ENCODE measurements at places on chromosomes 4 and X.
A peak's percentile ranks its signal among the peaks of the same experiment; 100 is the strongest.

- no peak for DNase-seq
Observed at GRCh38 chr4:47088298-47088697, 56.9 kb downstream of the GABRB1 start.

GRCh38 chr4:140358281-140358680 is 15.2 kb upstream of the SCOC start:
- DNase-seq = no peak

- DNase-seq = no peak
Observed at GRCh38 chrX:97066381-97066780, 182.7 kb downstream of the RPA4 start.

DNA sequence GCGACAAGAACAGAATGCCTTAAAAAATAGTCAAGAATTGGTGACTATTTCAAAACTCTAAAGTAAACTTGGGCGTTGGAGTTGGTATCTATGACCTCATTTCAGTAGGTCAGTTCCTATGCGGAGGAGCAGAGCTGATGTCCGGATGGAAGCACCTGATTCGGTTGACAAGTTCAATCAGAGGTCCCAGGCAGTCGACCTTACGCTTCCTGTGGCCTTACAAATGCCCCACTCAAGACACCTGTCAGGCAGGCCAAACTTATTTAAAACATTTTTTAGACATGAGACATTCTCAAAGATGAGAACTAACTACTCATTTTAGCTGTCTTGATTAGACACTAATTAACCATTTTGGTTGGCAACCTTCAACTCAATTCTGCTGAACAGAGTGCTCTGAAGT is 137.7 kb upstream of the ADAMTS3 start:
- DNase-seq = no peak

DNA sequence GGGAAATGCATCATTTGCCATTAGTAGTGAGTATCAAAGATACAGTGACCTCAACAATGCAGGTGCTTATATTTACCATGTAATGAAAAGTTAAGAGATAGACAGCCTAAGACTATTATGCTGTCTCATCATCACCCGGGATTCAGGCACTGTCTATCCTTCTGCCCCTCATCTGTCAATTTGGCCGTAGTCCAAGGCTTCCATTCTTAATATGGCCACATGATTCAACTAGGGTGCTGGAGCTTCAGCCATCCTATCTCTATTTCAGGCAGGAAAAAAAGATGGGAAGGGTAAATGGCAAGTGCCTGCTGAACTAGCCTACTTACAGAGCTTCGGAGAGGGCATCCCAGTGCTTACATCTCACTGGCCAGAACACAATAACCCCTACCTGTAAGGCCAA is 196.7 kb upstream of the LNX1 start:
- no peak for DNase-seq

GRCh38 chr4:79688691-79689090 is 280.7 kb upstream of the GK2 start:
- DNase-seq = no peak

GRCh38 chr4:4402966-4403365 is 16.1 kb downstream of the NSG1 start:
- DNase-seq = no peak

DNA sequence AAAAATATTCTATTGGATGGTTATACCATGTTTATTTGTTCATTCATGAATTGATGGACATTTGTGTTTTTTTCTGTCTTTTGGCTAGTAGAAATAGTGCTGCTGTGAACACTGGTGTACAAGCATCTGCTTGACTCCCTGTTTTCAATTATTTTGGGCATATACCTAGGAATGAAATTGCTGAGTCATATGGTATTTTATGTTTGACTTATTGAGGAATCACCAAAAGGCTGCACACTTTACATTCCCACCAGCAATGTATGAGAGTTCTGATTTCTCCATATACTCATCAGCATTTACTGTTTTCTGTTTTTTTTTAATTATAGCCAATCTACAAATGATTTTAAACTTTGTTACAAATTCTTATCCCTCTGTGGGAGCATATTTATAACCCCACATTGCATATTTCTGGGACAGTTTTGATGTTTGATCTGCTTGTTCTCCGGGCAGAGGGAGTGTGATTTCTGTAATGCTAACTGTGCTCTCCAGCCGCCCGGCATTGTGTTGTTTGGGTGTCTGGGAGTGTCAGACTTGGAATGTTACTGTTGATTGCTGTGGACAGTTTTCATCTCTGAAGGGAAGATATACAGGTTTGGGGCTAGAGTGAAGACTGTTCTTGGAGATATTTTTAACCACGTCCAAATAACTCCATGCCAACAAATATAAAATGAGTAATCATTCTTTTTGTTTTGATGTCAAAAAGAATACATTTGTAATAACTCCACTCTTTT is 60.5 kb upstream of the PGRMC2 start:
- DNase-seq = no peak

GRCh38 chr4:67725981-67726380 is 25.0 kb upstream of the UBA6 start:
- no peak for DNase-seq

DNA sequence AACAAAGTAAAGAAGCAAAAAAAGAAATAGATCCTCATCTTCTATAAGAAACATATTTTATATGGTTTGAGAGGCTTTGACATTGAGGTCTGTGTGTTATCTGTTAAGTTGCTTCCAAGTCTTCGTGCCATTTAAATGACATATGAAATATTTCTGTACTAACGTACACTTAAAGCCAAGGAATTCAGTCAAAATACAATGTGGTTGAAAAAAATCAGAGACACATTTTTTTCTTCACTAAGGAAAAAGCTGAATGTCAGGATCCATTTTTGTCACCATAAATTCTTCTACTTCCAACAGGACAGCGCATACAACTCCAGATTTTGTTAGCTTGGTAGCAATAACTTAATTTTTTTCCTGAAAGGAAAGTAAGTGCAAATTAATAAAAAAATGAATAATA is 168.5 kb downstream of the FAT4 start:
- DNase-seq = no peak

DNA sequence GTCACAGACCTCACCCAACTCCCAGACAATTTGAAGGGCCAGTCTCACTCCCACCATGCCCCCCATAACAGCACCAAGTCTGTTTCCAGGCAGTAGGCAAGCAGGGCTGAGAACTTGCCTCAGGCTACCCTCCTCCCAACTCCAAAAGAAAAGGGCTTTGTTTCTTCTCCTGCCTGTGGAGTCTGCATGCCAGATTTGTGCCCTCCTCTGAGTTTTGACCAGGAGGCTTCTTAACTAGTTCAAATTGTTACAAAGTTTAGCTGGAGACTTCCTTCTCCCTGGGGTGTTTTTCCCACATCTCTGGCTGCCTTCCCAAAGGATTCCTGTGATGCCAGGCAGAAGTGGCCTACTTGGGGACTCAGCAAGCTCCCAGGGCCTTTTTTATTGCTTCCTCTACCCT is 29.6 kb downstream of the PBDC1 start:
- no peak for DNase-seq

DNA sequence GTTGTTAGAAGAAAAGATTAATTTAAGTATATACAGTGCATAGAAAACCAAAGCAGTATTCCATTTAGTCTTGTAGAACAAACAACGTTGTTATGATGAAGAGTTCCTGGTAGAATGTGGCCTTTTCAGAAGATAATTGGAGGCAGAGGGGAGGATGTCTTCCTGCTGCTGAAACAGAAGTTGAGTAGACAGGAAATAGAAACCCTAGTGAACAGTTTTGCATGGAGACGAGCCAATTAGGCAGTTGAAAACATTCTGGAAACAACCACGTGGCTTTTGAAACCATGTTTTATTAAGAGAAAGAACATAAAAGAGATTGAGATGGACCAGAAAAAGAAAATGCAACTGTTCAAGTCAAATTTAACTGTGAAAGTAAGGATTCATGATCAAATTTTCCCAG is 325.2 kb downstream of the CAMK2D start:
- DNase-seq = peak; percentile 45

DNA sequence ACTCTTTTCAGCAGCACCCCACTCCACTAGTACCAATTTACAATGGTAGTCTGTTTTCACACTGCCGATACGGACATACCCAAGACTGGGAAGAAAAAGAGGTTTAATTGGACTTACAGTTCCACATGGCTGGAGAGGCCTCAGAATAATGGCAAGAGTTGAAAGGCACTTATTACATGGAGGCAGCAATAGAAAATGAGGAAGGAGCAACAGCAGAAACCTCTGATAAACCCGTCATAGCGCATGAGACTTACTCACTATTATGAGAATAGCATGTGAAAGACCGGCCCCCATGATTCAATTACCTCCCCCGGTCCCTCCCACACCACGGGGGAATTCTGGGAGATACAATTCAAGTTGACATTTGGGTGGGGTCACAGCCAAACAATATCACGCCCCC is 34.1 kb upstream of the MAGEA4 start:
- no peak for DNase-seq

- no peak for DNase-seq
Observed at GRCh38 chrX:50168241-50168687, 32.5 kb downstream of the AKAP4 start.

GRCh38 chr4:7137326-7138200 is 54.8 kb upstream of the SORCS2 start:
- DNase-seq = no peak

DNA sequence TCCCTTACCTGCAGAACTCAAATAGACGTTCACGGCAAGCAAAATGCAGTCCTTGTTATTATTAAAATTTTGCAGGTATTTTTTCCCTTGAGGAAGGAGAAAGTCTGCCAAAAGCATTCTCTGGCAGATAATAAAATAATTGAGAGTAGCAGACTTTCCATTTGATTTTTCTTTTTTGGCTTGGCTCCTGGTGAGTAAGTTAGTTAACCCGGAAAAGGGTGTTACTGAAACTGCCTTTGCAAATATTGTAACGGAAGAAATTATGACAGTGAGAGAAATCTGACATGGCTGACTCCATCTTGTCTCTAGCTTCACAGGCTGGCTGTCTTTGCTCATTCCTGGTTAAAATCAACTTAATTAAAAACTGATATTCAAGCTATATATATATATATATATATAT is 100.5 kb downstream of the GPR143 start:
- no peak for DNase-seq

DNA sequence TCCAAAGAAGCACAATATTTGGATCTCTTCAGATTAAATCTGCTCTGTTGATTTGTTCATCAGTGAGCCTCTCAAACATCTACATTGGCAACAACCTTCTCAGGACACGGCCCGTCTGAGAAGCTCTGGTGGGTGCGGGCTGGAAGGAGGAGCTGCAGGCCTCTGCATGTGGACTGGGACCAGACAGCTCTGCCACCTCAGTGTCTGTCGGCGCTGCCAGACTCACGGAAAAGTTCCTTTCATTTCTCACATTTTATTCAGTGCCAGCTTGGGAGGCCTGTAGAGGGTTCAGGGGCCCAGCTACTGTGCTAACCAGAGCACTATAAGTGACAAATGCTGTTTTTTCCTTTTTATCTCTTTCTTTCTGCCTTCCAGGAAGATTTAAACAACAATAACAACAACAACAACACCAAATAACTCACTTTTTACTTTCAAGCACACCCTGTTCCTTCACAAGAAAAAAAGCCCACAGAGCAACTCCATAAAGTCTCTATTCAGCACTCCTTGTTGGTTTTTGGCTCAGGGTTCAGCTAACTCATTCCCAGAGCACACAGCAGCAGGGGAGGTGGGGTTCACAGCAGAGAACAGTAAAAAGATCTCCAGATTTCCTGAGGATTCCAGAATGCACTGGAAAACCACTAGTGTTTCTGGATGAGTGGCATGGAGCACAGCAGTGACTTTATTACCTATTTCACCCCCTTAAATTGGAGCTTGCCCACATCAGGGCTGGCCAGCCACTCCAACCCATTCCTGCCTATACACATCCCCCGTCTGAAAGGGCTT is 23.2 kb upstream of the HOPX start:
- DNase-seq = no peak

- DNase-seq = no peak
Observed at GRCh38 chr4:22941688-22942375, 249.1 kb downstream of the GBA3 start.

DNA sequence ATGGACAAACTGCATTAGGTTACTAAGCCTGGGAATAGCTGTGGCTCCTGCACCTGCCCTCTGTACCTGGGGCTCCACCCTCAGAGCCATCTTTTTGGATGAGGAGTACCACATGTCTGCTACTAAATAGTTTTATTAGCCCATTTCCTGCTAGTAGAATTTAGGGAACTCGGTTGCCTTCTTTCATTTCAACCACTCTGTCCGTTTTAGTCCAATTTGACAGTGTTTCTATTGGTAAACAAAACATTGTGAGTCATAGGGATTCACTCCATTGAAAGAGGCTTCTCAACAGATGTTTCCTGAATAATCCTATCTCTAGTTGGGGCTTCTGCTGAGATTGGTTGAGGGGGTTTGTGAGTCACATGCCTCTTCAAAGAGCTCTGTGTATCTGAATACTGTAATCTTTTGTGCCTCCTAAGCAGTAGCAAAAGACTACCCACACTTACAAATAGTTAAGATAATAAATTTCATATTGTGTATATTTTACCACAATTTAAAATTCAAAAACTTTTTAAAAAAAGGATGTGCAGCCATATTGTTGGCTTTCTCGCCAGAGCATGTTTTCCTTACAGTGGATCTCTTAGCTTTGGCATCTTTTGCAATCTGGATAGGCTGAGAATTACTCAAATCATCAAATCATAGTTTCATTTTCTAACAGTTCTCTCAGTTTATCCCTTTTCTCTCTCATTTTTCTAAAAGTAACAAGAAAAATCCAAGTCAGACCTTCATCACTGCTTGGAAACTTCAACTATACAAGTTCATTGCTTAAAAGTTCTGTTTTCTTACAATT is 9.9 kb downstream of the FAM200B start:
- peak; percentile 76 for DNase-seq

GRCh38 chr4:98862371-98862770 is 66.6 kb downstream of the EIF4E start:
- no peak for DNase-seq

GRCh38 chr4:120316416-120316815 is 249.8 kb upstream of the MAD2L1 start:
- DNase-seq = no peak

GRCh38 chr4:80989921-80990544 is 40.5 kb upstream of the BMP3 start:
- peak; percentile 59 for DNase-seq

DNA sequence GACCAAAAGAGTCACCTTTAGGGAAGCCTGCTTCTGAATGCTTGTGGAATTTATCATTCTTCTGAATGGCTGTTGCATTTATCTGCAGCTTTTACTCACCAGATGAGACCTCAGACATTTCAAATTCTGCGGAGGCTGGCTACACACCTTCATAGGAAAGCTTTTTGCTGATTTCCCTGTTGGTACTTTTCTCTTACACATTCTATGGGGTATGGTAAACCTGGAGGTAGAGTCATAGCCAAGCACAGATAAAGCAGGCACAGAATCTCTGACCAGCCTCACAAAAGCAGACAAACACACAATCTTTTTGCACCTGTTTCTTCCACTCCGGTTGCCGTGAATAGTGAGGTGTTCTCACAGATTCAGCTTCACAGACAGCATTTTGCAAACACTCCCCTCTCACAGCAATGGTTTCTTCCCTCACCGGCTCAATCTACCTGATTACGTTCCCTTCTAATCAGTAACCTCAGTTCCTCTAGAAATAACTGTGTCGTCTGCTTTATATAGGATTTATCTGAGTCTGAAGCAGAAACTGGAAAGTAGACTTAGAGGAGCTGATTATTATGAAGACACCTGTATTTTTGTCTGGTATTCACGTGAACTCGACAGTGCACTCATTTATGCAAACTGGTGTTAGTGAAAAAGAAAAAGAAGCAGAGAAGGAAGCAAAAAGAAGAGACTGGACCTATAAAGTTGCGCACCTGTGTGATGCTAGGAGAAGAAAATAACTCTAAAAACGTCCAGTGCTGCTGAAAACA is 83.1 kb downstream of the DMD start:
- no peak for DNase-seq
